Hippocampal formation (tissue), 2 donors: ENCODE measurements at places on chromosomes 3 and 15.

GRCh38 chr3:14209581-14210289 is 31.1 kb downstream of the LSM3 start:
- DNase-seq: no peak

- no peak for DNase-seq
Observed at GRCh38 chr3:175585898-175586297, 726.8 kb downstream of the NAALADL2 start.

GRCh38 chr15:23503980-23504379 is 56.9 kb upstream of the GOLGA6L2 start:
- no peak for DNase-seq

DNA sequence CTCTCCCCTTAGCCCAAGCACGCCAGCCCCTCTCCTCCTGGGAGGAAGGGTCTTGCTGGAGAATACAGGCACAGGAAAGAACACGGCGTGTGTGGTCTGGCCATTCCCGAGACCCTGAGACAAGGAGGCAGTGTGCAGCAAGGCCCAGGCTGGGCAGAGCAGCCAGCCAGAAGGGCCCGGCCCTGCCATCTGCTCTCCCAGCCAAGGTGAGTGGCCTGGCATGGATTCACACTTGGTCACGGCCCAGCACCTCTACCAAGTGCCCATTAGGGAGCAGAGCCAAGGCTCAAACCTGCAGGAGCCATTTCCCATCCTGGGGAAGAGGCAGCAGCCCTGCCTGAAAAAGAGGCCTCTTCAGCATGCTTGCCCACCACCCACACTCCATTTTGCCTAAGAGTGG is 28.6 kb downstream of the MEGF11 start:
- DNase-seq: no peak

DNA sequence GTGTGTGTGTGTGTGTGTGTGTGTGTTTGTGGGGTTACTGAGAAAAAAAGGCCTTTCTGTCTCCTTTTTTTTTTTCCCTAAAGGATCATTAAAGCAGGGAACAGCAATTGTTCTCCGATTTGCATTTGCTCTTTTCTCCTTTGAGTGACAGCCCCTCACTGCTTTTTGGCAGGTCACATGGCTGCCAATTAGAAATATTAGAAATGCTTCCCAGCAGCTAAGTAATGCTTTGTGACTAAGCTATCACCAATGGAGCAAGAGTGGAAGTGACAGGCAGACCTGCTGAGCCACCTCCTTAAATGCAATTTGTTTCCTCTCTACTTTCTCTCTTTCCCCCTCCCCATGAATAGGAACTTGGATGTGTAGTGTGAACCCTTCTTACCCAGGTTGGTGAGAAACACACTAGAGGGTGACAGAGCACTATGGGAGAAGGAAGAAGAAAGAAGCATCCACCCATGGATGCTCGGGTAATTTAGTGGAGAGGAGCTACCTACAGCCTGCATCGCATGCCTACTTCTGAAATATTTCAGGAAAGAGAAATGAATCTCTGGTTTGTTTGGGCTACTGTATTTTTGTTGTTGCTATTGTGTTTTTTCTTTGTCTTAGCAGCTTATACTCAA is 165.2 kb upstream of the PDZRN3 start:
- no peak for DNase-seq

- no peak for DNase-seq
Observed at GRCh38 chr15:79953951-79954444, 17.0 kb downstream of the BCL2A1 start.

DNA sequence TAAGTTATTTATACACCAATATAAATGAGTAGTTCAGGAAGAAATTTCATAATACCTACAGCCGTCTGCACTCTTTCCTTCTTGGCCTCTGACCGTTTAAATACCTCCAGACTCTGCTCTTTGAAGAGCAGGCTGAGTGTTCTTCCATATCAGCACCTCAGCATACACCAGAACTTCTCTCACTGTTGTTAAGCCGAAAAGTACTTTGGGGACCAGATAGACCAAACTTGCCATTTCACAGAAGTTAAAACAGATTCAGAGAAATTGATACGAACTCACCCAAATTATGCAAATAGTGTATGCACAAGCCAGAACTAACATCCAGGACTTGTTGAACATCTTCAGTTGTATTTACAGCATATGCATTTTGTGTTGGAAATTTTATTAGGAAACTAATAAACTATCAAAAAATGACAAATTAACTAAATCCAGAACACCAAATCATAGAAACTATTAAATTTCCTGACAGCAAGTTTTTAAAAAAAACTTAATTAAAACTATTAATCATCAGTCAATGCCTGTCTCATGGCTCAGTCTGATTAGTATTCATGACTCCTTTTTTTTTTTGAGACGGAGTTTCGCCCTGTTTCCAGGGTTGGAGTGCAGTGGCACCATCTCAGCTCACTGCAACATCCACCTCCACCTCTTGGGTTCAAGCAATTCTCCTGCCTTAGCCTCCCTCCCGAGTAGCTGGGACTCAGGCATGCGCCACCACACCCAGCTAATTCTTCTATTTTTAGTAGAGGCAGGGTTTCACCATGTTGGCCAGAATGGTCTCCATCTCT is 24.1 kb downstream of the CGGBP1 start:
- DNase-seq: no peak

- DNase-seq: no peak
Observed at GRCh38 chr3:13544293-13544831, 4.6 kb upstream of the FBLN2 start.

- DNase-seq: peak; percentile 27
Observed at GRCh38 chr3:100260081-100260684, 609 bp upstream of the TBC1D23 start.

GRCh38 chr3:129687586-129688125 is 81.2 kb upstream of the PLXND1 start:
- DNase-seq: peak; percentile 42

GRCh38 chr3:178707311-178708031 is 171.2 kb downstream of the KCNMB2 start:
- no peak for DNase-seq

GRCh38 chr3:79884354-79884753 is 116.6 kb upstream of the ROBO1 start:
- no peak for DNase-seq

DNA sequence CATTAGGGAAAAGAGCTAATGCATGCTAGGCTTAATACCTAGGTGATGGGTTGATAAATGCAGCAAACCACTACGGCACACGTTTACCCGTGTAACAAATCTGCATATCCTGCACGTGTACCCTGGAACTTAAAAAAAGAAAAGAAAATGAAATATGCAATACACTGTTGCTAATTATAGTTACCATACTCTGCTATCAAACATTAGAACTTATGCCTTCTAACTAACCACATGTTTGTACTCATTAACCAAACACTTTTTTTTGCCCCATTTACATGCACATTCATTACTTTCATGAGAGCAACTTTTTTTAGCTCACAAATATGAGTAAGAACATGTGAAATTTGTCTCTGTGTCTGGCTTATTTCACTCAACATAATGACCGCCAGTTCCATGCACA is 253.1 kb downstream of the CGGBP1 start:
- DNase-seq: no peak

- DNase-seq: peak; percentile 73
Observed at GRCh38 chr3:632571-633170, 436.1 kb downstream of the CHL1 start.

- no peak for DNase-seq
Observed at GRCh38 chr3:15044326-15044725, 20.8 kb downstream of the MRPS25 start.

- no peak for DNase-seq
Observed at GRCh38 chr15:53397041-53397616, 362.3 kb downstream of the WDR72 start.

DNA sequence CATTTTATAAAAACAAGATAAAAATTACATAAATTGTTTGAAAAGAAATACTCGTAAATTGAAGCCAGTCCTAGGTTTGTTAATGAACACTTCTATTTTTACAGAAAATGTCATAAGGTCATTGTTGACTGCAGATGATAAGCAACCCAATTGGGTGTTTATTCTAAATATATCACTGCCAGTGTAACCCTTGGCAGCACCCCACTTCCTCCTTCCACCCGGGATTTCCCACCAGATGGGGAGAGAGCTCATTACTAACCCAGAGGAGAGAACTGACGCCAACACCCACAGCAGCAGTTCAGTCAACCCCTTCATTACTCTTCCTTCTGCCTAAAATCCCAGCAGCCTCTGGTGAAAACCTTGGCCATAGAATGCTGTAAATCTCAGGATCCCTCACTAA is 307.6 kb downstream of the GAP43 start:
- DNase-seq: no peak
